Stimulated activated CD8-positive, alpha-beta memory T cell treated with anti-CD3 and anti-CD28 coated beads, Interleukin-7, amount 100 ng/mL, for 48 hours (primary cell): ENCODE measurements at places on chromosomes 7 and 10.

DNA sequence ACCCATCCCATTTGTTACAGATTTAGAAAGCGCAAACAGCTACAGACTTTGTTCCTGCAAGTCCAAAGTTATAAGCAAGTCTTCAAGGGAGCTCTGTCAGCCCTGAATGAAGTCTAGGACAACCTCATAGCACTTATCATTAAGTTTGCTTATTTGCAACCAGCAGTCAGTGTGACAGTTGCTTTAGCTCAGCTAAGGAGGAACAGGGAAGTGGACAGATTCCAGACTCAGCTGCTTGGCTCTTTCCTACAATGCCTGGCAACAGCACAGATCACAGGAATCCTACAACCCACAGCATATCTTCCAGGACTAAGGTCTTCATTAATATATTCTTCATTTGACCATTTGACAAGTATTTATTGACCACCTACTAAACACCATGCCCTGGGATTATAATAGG is 17.4 kb upstream of the KIF5B start:
- DNase-seq = no peak

DNA sequence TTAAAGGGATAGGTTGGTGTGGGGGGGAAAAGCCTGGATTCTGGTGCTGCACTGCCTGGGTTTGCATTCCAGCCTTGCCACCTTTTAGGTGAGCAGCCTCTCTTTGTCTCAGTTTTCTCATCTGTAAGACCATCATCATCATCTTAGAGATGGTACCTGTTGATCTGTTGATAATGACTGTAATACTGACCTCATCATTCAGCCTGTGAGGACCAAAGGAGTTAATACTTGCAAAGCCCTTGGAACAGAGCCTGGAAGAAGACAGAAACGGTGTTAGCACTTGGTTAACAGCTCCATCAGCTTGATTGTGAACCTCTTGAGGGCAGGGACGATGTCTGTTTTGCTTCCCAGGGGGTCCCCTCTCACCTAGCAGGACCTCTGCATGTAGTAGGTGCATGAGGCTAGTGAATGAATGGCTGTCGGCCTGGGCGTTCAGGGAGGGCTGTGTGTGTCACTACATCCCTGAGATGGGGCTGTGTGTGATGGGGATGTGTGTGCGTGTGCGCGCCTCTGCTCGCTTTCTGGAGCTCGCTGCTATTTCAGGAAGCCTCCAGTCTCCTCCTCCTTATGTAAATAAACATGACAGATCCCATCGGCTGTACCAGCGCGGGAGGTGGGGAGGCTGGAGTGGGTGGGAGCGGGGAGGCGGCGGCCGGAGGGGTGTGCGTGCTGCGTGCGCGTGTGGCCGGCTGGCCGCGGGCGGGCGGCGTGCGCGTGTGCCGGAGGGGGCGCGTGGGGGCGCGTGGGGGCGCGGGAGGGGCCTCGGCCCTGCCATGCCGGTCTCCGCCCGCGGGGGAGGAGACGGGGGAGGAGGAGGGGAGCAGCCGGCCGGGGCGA is 61.2 kb downstream of the NEURL1 start:
- no peak for DNase-seq

GRCh38 chr10:3422282-3422681 is 249.7 kb upstream of the PITRM1 start:
- DNase-seq = no peak

DNA sequence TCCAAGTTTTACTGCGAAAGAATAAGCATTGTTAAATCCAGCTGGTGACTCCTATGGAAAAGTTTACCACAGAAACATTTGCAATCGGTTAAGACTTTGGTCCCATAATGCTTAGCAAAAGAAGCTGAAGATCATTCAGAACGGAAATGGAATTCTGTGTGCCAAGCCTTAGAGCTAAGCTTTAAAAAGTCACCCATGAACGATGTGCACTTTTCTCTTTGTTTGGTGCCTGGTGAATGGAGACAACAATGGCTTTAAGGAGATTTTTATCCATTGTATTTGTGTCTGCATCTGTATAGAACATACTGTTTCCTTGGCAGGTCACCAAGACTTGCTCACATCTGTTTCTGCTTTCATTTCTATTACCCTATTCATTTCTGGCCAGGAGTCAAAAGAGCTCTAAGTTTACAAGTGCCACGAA is 26.3 kb upstream of the COL1A2 start:
- DNase-seq = no peak

DNA sequence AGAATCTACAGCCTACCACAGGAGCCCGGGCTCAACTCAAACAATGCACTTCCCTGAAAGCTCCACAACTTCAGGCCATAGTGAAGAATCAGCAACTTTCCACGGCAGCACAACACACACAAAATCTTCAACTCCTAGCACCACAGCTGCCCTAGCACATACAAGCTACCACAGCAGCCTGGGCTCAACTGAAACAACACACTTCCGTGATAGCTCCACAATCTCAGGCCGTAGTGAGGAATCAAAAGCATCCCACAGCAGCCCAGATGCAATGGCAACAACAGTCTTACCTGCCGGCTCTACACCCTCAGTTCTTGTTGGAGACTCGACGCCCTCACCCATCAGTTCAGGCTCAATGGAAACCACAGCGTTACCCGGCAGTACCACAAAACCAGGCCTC is 22.3 kb downstream of the MUC12 start:
- no peak for DNase-seq

GRCh38 chr10:93199191-93199751 is 125.6 kb downstream of the CYP26A1 start:
- no peak for DNase-seq

- DNase-seq = no peak
These were observed 324.1 kb downstream of the PHF14 start for GRCh38 chr7:11297764-11298163.

DNA sequence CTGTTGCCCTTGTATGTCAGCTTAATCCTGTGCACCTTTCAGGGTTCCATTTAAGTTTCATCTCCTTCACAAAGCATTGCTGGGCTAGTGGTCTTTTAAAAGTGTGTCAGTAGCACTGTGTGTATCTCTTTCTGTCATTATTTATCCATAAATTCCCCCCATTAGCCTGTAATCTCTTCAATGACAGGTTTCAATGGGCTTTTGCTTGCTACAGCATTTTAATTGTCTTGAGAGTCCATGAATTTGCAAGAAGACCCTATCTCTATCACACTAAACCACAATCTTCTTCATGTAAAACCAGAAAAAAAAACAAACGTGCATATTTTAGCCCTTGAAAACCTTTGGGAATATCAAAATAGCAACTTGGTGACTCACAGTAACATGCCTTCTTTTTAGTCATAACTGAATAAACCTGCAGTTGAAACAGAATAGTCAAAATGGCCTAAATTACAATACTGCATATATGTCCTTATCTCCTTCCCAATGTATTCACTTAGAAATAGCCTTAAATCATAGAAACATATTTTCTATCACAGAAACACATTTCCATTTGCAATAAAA is 118.6 kb downstream of the PON1 start:
- no peak for DNase-seq

DNA sequence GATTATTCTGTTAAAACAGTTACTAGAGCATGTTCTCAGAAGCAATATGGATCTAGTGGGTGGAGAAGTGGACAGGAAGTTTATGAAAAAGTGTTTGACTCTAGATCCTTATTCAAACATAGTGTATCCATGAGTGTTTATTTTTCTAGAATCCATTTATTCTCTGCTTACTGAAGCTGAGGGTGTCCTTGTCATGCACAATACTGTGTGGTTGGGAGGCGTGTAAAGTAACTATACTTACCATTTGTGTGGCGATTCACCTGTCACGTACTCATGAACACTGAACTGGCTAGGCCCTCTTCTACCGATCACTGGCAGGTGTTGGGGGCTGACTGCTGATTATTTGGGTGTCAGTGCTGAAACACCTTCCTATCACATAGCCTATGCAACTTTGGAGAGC is 74.0 kb downstream of the POU6F2 start:
- no peak for DNase-seq

DNA sequence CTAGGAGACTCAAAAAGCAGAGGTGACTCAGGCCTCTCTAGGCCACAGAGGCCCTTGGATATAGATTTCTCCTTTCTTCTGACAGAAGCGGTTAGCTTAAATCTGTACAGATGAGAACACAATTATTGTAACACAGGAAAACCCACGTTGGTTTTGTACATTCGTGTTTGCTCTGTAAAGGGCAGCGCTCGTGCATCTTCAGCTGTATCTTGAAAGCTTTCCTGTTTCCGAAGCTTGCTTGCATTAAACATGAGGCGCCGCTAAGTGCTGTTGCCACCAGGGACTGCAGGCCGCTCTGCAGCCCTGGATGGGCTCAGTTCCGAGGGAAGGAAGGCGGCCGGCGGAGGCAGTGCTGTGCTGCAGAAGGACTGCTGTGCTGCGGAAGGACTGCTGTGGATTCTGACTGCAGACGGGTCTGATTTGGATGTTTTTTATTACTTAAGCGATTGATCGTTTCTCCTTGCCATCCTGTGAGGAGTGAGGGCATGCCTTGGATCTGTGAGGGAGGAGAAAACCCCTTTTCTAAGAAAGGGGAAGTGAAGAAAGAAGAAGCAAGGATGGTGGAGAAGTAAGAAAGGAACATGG is 53.3 kb downstream of the FHIP2A start:
- no peak for DNase-seq

DNA sequence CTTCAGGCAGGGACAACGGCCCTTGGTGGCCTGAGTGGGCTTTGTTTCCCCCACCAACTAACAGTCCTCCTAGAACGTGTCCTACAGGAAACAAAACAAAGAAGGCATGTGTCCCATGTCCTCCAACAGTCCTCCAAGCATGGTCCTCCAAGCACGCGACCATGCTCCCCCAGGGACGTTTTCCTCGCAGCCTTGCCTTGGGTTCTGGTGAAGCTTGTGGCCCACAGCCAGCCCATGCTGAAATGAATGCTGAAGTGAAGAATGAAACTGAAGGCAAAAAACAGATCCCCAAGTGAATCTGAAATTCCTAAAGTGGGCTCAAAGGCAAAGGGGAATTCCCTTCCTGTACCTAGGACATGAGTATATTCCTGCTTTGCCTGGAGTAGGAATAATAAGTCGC is 176.6 kb downstream of the JCAD start:
- no peak for DNase-seq

- no peak for DNase-seq
These were observed 14.0 kb upstream of the GIMAP4 start for GRCh38 chr7:150553163-150553562.

- DNase-seq = no peak
These were observed 157.4 kb downstream of the FRMD4A start for GRCh38 chr10:14173391-14173705.

DNA sequence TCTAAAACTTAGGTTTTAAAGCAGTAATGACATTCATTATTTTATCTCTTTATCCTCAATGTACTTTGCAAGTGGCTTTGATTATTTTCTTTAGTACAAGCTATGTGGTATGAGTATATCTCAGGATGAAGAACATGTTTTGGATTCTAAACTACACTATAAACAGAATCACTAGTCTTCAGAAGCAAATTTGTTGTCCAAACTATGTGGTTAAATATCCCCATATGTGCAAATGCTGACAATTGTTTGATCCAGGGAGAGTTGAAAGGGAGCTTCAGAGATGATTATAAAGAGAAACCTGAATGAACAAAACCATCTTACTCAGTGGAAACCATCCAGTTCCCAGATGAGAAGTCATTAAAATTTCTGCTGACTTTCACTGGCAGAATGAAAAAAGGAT is 179.3 kb downstream of the MDFIC start:
- DNase-seq = no peak

GRCh38 chr10:130027716-130028464 is 63.8 kb upstream of the EBF3 start:
- no peak for DNase-seq

DNA sequence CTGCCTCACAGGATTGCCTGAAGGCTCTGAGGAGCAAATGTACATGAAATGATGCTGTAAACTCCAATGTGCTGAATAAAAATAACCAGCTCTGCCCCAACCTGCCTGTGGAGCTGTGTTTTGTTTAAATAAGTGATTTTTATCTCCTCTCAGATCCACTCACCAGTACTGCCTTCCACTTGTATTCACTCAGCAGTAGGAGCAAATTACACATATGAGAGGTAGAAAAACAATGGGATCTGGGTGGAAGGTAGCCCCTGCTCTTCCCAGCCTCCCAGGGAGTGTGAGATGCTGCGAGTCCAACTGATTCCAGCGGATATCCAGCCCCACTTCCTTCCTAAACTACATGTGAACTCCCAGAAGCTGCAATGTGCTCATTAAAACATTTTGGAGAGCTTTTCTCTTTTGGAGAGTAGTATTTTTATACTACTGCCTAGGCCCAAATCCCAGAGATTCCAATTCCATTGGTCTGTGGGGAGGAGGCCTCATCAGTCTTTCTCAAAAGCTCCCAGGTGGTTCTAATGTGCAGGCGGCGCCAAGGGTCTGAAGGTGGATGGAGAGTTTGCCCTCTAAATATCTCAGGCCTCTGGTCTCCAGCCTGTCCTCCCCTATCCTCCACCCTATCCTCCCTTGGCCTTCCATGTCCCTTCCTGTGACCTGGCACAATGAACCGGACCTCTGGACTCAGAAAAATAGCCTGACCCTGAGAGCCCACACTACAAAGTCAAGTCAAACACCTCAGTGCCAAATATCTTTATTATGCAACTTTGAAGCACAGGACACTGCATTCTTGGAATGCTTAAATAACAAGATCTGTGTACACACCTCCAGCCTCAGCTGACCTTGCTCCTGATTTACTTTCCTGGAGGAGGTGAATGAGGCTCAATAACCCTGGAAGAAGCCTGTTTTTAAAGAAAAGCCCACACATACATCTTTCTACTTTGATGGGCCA is 46.2 kb downstream of the CPVL start:
- no peak for DNase-seq

DNA sequence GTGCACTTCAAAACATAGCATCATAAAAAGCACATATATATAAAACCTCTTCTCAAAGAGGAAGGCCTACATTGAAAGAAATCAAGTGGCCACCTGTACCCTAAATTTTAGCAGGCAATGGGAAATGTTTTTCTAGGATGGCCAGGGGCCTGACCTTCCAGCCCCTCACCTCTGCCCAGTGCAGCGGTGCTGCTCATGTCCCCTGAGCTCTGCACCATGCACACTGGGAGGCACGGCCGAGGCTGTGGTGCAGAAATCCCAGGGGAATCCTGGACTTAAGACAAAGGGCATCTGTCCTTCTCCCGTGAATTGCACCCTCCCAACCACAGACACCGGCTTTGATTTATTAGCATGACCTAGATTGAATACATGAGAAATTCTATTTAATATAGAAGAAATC is 551.4 kb downstream of the GLRX3 start:
- no peak for DNase-seq

DNA sequence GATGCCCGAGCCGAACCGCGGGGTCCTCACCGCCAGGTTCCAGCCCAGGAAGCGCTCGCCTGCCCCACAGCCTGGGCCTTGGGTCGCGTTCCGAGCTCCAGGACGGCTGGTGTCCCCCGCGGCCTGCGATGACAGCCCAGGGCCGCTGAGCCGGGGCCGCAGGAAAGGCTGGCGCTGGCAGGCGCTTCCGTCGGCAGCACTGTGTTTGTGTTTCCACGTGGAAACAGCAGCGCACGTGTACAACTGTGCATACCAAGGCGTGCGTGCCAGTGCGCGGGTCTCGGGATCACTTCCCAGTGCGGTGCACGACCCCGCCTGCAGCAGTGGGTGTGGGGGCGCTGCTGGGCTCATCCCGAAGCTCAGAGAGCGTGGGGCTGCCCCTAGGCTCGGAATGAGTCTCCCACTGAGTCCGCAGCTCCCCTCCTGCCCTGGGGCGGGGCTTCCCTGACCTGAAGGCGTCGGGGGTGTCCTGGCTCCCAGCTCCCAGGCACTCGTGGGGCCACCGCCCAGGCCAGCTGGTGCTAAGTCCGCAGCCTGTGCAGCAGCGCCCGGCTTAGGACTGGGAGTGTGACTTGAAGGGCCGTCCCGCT is 17.2 kb downstream of the AP5Z1 start:
- DNase-seq = no peak

- no peak for DNase-seq
These were observed 31.5 kb downstream of the PIK3AP1 start for GRCh38 chr10:96688789-96689188.

GRCh38 chr7:143280160-143280559 is 4.6 kb upstream of the TMEM139 start:
- DNase-seq = no peak
